ENCODE measurements at places on chromosomes 6 and 20.

DNA sequence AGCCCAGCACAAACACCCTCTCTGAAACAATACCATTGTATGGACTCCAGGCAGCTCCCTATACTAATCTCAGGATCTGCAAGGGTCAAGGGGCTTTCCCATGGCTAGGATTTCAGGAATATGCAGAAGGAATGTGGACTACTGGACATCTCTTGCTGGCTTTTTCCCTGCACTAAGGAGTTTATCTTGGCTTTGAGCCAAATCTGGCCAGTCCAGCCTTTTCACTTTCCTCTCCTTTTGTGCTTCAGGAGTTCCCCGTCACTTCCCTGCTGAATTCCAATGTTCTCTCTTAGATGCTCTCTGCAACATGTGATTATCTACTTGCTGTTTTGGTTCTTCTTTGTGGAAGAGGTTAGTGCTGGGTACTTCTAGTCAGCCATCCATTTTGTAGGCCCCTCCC is 568.2 kb downstream of the HDGFL1 start:
- DNase-seq = no peak

DNA sequence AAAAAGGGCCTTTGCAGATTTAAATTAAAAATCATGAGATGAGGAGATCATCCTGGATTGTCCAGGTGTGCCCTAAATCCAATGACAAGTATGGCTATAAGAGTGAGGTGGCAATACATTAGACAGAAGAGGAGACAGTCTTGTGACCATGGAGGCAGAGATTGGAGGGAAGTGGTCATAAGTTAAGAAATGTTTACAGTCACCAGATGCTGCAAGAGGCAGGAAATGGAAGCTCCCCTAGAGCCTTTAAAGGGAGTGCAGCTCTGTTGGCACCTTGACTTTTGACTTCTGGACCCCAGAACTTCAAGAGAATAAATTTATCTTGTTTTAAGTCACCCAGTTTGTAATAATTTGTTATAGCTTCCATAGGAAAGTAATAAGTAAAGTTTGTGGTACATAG is 61.1 kb downstream of the HMGN3 start:
- no peak for DNase-seq

DNA sequence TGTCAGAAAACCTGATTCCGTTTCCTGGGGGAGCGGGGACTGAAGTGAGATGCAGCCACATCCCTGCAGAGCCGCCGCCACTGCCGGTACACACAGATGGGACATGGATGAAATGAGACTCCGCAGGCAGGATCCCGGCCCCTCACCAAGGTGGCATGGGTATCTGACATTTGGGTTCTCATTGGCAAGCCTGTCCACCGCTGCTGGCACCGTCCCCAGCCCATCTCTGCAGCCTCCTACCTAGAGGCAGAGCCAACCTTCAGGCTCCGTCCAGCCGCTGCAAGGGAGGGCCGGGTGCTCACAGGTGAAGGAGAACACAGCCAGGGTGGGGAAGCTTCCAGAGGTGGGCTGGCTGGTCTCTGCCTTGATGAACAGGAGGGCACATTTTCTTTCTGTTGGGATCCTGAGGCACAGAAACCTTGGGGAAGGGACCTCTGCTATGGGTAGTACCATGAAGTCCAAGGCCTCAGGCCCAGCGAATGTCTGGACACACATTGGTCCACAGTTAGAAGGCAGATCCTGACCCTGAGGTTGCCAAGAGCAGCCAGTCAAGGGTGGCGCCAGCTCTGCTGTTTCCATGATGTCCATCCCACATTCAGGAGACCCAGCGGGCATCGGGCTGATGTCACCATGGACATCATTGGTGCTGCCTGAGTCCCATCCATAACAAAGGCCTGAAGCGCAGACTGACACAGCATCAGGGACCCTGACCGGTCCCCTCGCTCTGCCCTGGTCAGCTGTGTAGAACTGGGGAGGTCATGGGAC is 177.4 kb downstream of the TAF4 start:
- DNase-seq = no peak

DNA sequence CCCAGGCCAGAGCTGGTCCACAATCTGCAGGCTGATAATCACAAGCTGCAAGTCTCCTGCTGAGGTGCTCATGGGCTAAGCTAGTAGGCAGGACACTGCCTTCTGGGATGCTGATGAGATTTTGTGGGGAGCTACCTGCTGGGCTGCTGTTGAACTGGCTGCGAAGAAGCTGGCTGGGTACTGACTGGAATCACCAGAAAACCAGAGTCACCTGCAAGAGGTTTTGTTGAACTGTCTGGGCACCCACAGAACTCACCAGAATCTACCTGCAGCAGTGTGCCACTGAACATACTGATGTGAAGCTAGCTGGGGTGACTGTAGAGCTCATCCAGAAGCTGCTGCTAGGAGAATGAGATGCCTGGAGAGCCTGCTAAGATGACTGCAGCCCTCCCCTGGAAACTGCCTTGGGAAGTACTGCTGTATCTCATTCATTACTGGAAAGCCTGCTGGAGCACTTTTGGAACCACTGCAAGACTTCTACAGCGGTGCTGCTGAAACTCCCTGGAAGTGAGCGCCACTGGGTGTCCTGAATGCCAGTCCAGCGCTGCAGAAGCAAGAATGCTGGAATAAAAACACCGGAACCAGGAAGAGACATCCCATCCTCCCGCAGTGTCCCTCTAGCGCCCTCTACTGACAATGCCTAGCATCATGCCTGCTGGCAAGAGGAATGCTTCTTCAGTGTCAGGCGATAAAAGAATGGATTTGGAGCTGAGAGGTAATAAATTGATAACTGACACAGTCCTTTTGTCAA is 64.9 kb upstream of the ARHGAP18 start:
- DNase-seq = peak; percentile 83

- no peak for DNase-seq
Measured at GRCh38 chr20:60931696-60932095, 320.4 kb upstream of the CDH4 start.

DNA sequence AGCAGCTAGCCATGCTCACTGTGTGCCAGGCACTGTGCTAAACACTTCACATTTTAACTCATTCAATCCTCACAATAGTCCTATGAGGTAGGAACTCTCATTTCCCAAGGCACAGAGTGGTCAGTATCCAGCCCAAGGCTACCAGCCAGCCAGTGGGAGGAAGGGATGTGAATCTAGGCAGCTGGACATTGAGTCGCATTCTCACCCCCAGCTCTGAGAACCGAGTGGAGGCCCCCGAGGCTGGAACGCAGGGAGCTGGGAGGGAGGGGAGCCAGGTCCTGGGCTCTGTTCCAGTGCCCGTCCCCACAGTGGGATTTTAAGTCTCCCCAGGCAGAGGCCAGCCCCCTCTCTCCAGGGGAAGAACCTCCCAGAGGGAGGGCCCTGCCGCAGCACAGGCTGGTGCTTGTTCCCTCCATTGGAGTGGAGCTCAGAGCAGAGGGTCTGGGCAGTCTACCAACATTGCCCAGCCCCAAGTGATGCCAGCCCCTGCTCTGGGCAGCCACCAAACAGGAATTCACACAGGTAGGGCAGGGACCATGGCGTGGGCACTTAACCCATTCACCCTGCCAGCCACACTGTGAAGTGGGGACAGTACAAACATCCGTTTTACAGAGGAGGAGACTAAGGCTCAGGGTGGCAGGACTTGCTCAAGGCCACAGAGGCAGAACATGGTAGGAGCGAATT is 131.3 kb downstream of the CEBPB start:
- DNase-seq = no peak

DNA sequence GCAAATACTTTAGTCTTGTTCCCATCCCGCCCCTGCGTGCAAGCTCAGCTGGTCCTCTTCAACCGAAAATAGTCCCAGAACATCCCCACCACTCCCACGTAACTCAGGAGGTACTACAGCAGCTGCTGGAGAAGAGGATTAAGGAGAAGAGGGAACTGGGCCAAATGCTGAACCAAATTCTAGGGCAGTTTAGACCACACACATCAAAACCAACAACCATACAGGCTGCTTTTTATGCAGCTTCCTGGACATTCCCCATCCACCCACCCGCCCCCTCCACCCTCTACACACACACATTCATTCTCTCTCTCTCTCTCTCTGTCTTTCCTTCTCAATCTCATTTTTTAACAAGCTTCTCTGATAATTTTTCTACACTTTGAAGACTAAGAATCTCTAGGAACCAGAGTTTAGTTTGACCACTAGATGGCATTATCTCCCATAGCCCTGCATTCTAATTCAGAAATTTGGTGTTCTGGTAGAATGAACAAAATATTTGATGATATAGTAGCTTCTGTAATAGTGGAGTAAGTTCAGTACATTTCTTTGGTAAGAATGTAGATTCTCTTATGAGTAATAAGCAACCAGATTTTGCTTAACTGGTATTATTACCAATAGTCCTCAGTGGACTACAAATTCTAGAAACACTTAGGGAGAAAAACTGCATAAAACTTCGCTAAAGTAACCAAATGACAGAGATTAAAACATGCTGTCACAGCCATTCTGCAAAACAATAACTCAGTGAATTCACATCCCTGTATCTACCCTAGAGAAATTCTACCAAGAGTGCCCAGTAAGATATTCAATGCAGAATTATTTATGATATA is 52.1 kb upstream of the BEND6 start:
- no peak for DNase-seq

DNA sequence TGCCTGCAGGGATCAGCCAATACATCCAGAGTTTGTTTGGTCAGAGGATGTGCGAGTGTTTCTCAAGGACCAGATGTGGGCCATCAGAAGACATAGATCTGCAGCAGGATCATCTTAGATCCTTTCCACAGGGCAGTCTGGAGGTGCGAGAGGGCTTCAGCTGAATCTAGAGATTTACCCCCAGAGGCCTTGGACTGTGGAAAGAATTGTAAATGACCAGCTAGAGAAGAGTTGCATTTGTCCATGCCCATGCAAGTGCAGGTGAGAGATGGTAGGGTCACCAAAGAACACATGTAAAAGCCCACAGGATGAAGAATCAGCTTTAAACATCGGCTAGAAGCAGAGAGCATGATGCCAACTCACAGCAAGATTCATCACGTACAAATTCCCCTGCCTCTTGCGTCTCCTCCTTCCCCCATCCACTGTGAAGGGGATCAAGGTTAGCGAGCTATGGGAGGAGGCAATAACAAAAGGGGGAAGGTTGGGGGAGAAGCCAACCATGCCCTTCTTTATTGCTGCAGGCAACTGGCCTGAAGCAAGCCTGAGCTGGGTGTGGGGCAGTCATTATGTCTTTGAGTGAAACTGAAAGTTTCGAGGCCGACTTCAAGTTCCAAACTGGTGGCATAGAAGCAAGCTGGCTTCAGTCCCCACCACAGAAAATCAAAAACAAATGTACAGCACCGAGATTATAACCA is 83.5 kb downstream of the SCML4 start:
- no peak for DNase-seq

GRCh38 chr6:163925839-163926238 is 511.3 kb downstream of the QKI start:
- DNase-seq = no peak

DNA sequence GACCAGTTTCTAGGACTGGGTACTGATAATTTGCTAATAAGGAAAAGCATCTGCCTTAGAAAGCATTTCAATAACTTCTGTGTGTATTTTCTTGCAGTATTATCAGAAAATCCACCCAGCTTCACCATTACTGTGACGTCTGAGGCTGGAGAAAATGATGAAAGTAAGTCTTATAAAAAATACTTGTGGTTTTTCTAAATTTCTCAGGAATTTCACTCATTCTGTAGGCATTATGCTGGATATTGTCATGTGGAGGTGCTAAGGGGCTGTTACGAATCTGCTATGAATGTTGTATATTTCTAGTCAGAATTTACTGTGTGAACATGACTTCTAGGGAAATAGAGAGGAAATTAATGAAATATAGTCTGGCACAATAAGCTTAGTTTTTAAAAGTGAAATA is 8.9 kb downstream of the RWDD1 start:
- DNase-seq = no peak

GRCh38 chr6:45486736-45487135 is 109.0 kb upstream of the SUPT3H start:
- DNase-seq = no peak

GRCh38 chr6:26340066-26340465 is 24.9 kb upstream of the BTN3A2 start:
- DNase-seq = no peak

- no peak for DNase-seq
Measured at GRCh38 chr20:10453241-10453640, 18.1 kb downstream of the SLX4IP start.

DNA sequence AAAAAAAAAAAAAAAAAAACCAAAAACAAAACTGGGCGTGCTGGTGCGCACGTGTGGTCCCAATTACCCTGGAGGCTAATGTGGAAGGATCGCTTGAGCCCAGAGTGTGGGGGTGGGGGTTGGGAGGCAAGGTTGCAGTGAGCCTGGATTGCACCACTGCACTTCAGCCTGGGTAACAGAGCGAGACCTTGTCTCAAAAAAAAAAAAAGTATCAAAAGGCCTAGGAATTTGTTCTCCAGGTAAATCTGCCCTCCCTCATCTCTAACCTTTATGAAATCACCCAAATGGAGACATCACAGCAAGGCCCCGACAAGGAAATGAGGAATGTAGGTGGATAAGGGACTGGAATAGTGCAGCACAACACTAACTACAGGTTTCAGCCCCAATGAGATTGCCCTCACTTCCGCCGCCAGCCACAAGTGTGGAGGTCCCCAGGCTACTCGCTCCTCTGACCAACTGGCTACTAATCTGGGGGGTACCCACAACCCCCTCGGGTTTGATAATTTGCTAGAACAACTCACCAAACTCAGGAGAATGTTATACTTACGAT is 36.8 kb upstream of the DDR1 start:
- DNase-seq = no peak

DNA sequence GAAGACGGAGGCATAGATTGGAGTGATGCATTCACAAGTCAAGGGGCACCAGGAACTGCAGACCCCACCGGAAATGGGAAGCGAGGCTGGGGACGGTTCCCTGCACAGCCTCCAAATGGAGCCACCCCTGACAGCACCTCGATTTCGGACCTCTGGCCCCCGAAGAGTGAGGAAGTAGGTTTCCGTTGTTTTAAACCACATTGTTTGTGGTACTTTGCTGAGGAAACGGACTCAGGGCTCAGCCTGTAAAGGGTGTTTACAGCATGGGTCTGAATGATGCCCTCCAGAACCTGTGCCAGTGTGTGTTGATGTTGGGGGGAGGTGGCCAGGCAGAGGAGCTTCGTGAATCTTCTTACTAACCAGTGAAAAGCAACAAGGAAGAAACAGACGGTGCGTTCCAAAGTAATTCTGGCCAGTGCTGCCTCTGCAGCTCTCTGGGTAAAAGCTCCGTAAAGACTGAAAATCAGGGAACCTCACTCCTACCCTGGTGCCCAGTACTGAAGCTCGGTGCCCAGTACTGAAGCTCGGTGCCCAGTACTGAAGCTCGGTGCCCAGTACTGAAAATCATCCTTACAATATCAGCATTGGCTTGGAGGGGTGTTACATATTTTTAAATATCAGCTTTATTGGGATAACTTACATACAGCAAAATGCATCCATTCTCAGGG is 30.1 kb upstream of the CCR6 start:
- peak; percentile 33 for DNase-seq

DNA sequence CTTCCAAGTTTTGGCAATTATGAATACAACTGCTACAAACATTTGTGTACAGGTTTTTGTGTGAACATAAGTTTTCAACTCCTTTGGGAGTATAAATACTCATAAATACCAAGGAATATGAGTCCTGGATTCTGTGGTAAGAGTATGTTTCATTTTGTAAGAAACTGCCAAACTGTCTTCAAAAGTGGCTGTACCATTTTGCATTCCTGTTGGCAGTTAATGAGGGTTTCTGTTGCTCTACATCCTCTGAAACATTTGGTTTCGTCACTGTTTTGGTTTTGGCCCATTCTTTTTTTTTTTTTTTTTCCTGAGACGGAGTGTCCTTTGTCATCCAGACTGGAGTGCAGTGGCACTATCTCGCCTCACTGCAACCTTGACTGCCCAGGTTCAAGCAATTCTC is 8.5 kb downstream of the AP5S1 start:
- DNase-seq = no peak

All from ecto neural progenitor cell (in vitro differentiated cells).